Heart right ventricle (tissue), 16 donors: ENCODE measurements at places on chromosomes 12 and 14. TPM values are rescaled to one million over a fixed set of nuclear protein-coding genes. Genes with fewer than 3 reads are reported as not detected.
A peak's percentile ranks its signal among the peaks of the same experiment; 100 is the strongest.

- DNase-seq, result no peak
- no peak overlapping the region for H3K27ac ChIP-seq
- no peaks in the 10 kb centered on the region for H3K27me3 ChIP-seq
- no peaks in the 10 kb centered on the region for H3K4me1 ChIP-seq
Observed at GRCh38 chr12:127300075-127300474, 966.9 kb upstream of the TMEM132C start.

GRCh38 chr12:103353913-103354312 lies 141.9 kb downstream of the C12orf42 start:
- no peak for DNase-seq
- no peak overlapping the region for H3K4me3 ChIP-seq
- no peak overlapping the region for H3K27ac ChIP-seq
- H3K27me3 ChIP-seq, result no peaks in the 10 kb centered on the region

- DNase-seq, result peak; percentile 92
- no peaks in the 10 kb centered on the region for H3K36me3 ChIP-seq
- H3K27ac ChIP-seq, result peak overlapping the region; percentile 80
- no peaks in the 10 kb centered on the region for H3K27me3 ChIP-seq
Observed at GRCh38 chr14:75310295-75311111, 31.9 kb downstream of the FOS start.

DNA sequence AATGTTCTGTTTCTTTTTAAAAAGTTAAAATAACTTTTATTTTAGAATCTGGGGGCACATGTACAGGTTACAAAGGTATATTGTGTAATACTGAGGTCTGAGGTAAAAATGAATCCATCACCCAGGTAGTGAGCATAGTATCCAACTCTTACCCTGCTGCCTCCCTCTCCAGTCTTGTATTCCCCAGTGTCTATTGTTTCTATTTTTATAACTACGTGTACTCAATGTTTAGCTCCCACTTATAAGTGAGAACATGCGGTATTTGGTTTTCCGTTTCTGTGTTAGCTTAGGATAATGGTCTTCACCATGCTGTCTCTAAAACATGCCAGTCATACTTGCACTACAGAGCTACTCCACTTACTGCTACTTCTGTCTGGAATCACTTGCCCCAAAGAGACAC lies 8.4 kb downstream of the FBXO33 start:
- peaks cover 33% of the 10 kb centered on the region for H3K4me1 ChIP-seq
- no peak for DNase-seq
- H3K27me3 ChIP-seq, result no peaks in the 10 kb centered on the region
- no peaks in the 10 kb centered on the region for H3K36me3 ChIP-seq

DNA sequence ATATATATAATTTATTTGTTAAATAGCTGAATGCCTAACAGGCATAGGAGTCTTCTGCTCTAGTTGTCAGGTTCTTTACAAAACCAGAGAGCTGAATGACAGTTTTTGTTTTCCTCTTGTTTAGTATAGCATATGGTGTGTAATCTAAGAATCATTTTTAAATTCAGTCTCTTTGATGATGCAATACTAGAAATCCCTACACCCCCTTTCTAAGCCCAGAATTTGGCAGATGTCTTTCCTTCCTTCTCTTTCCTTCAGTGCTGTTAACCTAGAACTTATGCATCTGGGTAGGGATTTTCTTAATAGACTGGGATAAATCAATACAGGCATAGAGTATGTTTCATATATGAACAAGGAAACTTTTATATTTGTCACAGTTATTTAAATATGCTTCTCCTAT lies 198.1 kb downstream of the KCNH5 start:
- no peaks in the 10 kb centered on the region for H3K27me3 ChIP-seq
- no peak overlapping the region for H3K27ac ChIP-seq
- DNase-seq, result no peak
- no peaks in the 10 kb centered on the region for H3K36me3 ChIP-seq
- no peaks in the 10 kb centered on the region for H3K4me1 ChIP-seq

Gene CCDC175
- polyA plus RNA-seq, result not detected

GRCh38 chr14:59543873-59544272 lies 32.7 kb downstream of the CCDC175 start:
- H3K27me3 ChIP-seq, result peaks cover 25% of the 10 kb centered on the region
- H3K4me3 ChIP-seq, result no peak overlapping the region
- H3K36me3 ChIP-seq, result no peaks in the 10 kb centered on the region
- H3K4me1 ChIP-seq, result no peaks in the 10 kb centered on the region
- no peak overlapping the region for H3K27ac ChIP-seq

- DNase-seq, result no peak
- no peak overlapping the region for H3K4me3 ChIP-seq
- H3K36me3 ChIP-seq, result peaks cover 26% of the 10 kb centered on the region
Observed at GRCh38 chr14:20331053-20331613, 1.9 kb downstream of the CCNB1IP1 start.

Gene RFX4
- not detected for polyA plus RNA-seq

- no peak overlapping the region for H3K4me3 ChIP-seq
- peaks cover 5% of the 10 kb centered on the region for H3K4me1 ChIP-seq
- no peak for DNase-seq
- no peak overlapping the region for H3K27ac ChIP-seq
Observed at GRCh38 chr14:63564318-63564717, 21.1 kb upstream of the PPP2R5E start.

Gene PRH2
- polyA plus RNA-seq, result not detected

DNA sequence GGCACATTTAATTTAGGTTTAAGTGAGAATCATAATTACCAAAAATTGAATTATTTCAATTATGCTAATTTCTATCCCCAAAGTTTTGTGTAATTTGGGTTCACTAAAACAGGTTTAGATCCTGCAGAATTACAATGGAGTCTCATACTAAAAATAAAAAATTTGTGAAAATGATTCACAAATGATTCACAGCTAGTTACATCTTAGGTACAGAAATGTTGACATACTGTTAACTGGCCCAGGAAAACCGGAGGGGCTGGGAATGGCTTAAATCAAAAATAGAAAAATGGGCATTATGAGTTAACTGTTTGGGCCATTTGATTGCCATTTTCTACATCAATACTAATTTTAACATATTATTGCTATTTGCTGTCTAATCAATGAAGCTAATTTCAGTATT lies 76.1 kb downstream of the RMST start:
- no peak overlapping the region for H3K27ac ChIP-seq
- no peaks in the 10 kb centered on the region for H3K4me1 ChIP-seq
- no peaks in the 10 kb centered on the region for H3K27me3 ChIP-seq
- H3K36me3 ChIP-seq, result no peaks in the 10 kb centered on the region
- H3K4me3 ChIP-seq, result no peak overlapping the region
- DNase-seq, result no peak

- no peak overlapping the region for H3K27ac ChIP-seq
- no peaks in the 10 kb centered on the region for H3K27me3 ChIP-seq
- no peak overlapping the region for H3K4me3 ChIP-seq
- no peaks in the 10 kb centered on the region for H3K36me3 ChIP-seq
Observed at GRCh38 chr12:105256011-105256410, 20.0 kb upstream of the APPL2 start.

Gene MAPK1IP1L
- polyA plus RNA-seq, result 23.6 TPM

GRCh38 chr14:102508774-102509745 lies 516 bp downstream of the ANKRD9 start:
- H3K27ac ChIP-seq, result peak overlapping the region; percentile 94
- peak overlapping the region; percentile 70 for H3K4me3 ChIP-seq
- DNase-seq, result peak; percentile 77

Gene COCH
- polyA plus RNA-seq, result 0.88 TPM

GRCh38 chr12:117047810-117048584 lies 51.2 kb downstream of the TESC start:
- DNase-seq, result peak; percentile 78
- no peaks in the 10 kb centered on the region for H3K36me3 ChIP-seq
- peak overlapping the region; percentile 94 for H3K27ac ChIP-seq
- H3K4me1 ChIP-seq, result peaks cover 63% of the 10 kb centered on the region
- no peak overlapping the region for H3K4me3 ChIP-seq

- H3K4me1 ChIP-seq, result no peaks in the 10 kb centered on the region
- H3K36me3 ChIP-seq, result no peaks in the 10 kb centered on the region
- H3K27ac ChIP-seq, result no peak overlapping the region
- no peak overlapping the region for H3K4me3 ChIP-seq
Observed at GRCh38 chr12:60035835-60036234, 440.0 kb downstream of the SLC16A7 start.

DNA sequence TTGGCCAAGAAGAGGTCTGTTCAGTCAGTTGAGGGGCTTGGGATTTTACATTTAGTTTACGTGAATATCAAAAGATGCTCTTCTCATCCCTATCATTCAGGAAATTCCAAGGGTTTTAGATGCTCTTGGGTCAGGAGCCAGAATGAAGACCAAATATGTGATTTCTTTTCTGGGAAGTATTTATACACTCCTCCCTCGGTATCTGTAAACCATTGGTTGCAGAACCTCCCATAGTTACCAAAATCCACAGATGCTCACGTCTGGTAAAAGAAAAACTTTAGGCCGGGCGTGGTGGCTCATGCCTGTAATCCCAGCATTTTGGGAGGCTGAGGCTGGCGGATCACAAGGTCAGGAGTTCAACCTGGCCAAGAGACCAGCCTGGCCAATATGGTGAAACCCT lies 75.9 kb downstream of the TNFAIP2 start:
- no peak for DNase-seq
- H3K4me1 ChIP-seq, result no peaks in the 10 kb centered on the region
- H3K4me3 ChIP-seq, result no peak overlapping the region
- H3K27ac ChIP-seq, result peak overlapping the region; percentile 40
- H3K36me3 ChIP-seq, result no peaks in the 10 kb centered on the region

GRCh38 chr14:89848165-89848564 lies 106.4 kb downstream of the EFCAB11 start:
- H3K27ac ChIP-seq, result no peak overlapping the region
- no peaks in the 10 kb centered on the region for H3K36me3 ChIP-seq
- no peak overlapping the region for H3K4me3 ChIP-seq
- no peaks in the 10 kb centered on the region for H3K4me1 ChIP-seq
- no peaks in the 10 kb centered on the region for H3K27me3 ChIP-seq

Gene RGS6
- polyA plus RNA-seq, result 6.0 TPM

GRCh38 chr12:39064708-39065107 lies 159.3 kb upstream of the CPNE8 start:
- no peak overlapping the region for H3K27ac ChIP-seq
- H3K4me3 ChIP-seq, result no peak overlapping the region
- no peaks in the 10 kb centered on the region for H3K27me3 ChIP-seq
- H3K4me1 ChIP-seq, result no peaks in the 10 kb centered on the region
- no peaks in the 10 kb centered on the region for H3K36me3 ChIP-seq
- DNase-seq, result no peak

Gene TMEM121
- polyA plus RNA-seq, result 1.3 TPM

Gene SLCO1B3
- polyA plus RNA-seq, result not detected

Gene FAM222A
- polyA plus RNA-seq, result 6.2 TPM

Gene NOXRED1
- not detected for polyA plus RNA-seq

DNA sequence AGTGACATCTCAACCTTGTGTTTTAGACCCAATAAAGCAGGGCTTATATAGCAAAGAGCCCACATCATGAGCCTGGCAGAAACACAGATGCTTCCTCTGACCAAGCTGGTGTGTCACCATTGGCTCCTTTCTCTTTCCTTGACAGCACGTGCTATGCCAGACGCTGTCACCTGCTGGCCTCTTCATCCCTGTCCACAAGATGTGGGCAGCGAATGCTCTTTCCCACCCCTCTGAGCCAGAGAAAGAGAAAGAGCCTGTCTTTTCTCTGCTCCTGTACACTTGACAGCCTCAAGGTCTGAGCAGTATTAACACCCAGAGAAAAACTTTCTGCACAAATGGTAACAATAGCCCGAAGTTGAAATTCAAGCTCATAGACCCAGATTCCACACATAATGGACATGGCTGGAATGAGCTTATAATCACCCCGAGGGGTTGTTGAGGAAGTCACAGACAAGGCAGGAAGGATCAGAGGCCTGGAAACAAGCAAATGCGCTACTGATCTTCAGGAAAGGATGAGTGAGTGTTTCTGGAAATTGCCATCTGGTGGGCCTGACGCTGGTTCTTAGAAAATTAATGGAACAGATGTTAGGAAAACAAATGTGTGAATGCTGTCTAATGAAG lies 8.9 kb downstream of the TGFB3 start:
- DNase-seq, result no peak
- H3K27me3 ChIP-seq, result no peaks in the 10 kb centered on the region
- no peaks in the 10 kb centered on the region for H3K36me3 ChIP-seq
- no peak overlapping the region for H3K27ac ChIP-seq
- no peak overlapping the region for H3K4me3 ChIP-seq
- peaks cover 10% of the 10 kb centered on the region for H3K4me1 ChIP-seq

GRCh38 chr12:128956755-128957154 lies 103.5 kb downstream of the GLT1D1 start:
- H3K27ac ChIP-seq, result no peak overlapping the region
- no peak for DNase-seq
- no peaks in the 10 kb centered on the region for H3K4me1 ChIP-seq
- H3K27me3 ChIP-seq, result peaks cover 14% of the 10 kb centered on the region

DNA sequence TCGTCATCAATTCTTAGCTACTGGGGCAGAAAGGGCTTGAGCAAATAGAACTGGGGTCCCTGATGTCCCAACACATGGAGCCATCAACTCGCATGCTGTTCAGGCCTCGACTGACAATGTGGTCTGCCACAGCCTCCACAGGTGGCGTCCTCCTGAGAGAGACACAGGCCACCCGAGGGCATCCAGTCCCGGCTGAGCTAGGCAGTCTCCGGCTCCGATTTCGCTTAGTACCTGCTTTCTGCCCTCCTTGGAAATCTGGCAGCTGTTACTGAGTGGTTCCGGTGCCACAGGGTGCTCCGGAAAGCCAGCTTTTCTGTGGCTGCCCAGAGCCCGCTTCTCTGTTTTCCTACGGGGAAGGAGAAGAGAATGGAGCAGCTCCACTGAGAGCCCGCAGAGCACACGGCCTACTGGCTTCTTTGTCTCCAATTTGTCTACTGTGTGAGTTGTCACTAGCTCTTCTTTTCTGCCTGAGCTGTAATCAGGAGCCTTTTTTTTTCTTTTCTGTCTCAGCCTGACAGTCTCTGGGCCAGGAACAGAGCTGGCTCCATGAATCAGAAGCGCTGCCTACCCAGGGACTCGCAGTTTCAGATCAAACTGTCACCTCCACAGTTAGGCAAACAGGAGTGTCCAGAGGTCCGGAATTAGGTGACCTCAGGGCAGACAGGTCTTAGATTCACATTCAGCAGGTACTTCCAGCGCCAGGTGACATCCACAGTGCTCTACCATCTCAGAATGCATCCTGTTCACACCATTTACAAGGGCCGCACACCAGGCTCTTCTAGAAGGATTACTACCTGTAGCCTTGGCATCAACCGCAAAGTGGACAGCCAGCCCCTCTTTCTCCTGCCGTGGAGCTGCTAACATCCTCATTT lies 73.3 kb downstream of the MOK start:
- H3K4me1 ChIP-seq, result peaks cover 20% of the 10 kb centered on the region
- no peaks in the 10 kb centered on the region for H3K27me3 ChIP-seq
- no peak overlapping the region for H3K27ac ChIP-seq
- H3K4me3 ChIP-seq, result no peak overlapping the region
- DNase-seq, result no peak
